CD4-positive, CD25-positive, alpha-beta regulatory T cell (primary cell): ENCODE measurements at places on chromosomes 2 and 18.

- DNase-seq, result no peak
- H3K4me3 ChIP-seq, result no peak overlapping the region
- no peaks in the 10 kb centered on the region for H3K27me3 ChIP-seq
- no peak overlapping the region for H3K27ac ChIP-seq
Observed at GRCh38 chr18:79899609-79900445, 51.6 kb downstream of the SLC66A2 start.

DNA sequence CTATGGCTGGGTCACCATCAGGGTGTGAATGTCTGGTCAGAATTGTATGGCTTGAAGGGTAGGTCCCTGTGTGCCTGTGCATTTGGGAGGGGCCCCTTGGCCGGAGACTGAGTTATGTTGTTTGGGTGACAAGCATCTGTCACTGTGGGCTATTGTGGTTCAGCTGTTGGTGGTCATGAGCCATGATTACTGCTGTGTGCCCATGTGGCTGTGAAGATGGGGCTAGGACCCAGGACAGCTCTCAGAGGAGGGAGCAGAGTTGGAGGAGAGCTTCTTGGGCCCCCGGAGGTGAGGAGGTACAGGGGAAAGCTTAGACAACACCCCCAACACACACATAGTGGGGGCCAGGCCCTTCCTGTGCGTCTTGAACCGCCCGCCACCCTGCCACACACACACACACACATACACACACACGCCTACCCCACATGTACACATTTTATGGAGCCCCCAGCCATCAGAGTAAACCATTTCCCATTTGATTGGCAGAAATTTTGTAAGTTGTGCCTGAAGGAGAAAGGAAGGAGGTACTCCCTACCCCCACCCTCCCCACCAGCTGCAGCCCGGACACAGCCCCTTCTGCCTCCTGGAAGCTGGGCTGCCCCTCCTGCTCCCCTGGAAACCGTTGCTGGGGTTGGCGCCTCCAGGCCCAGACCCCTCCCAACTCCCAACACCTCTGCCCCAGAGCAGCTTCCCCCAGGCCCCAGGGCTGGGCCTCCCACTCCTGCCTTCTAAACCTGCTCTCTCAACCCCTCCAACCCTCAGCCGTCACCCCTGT is 2.0 kb downstream of the GAREM2 start:
- H3K27ac ChIP-seq, result no peak overlapping the region
- no peak overlapping the region for H3K4me3 ChIP-seq
- no peak for DNase-seq
- H3K36me3 ChIP-seq, result no peaks in the 10 kb centered on the region
- H3K27me3 ChIP-seq, result peaks cover 12% of the 10 kb centered on the region

- no peaks in the 10 kb centered on the region for H3K36me3 ChIP-seq
- DNase-seq, result no peak
- no peak overlapping the region for H3K27ac ChIP-seq
- H3K4me3 ChIP-seq, result no peak overlapping the region
- no peaks in the 10 kb centered on the region for H3K4me1 ChIP-seq
- peaks cover 8% of the 10 kb centered on the region for H3K27me3 ChIP-seq
Observed at GRCh38 chr18:49531678-49532153, 30.1 kb upstream of the LIPG start.

DNA sequence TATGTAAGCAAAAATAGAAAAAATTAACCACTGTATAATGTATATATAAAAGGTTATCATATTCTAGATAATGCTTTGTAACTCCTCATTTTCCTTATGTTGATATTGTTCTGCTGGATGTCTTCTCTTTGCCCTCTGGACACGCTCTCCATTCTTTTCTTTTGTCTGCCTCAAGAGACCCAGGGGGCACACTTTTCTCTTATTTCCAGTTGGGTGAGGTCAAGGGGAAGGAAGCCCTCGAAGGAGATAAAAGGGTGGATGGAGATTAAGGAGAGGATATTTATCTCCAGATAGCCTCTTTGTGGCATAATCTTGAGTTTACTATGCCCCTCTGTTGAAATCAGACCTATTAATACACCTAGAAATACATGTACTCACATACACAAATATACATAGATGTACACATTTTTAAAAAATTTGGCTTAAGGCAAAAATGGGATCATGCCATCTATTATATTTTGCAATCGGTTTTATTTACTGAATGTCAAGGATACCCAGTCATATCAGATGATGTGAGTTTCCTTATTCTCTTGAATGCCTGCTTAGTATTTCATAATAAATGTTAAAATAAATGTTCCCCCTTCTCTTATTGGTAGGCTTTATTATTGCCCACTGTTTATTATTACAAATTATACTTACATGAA is 65.3 kb downstream of the LCLAT1 start:
- no peaks in the 10 kb centered on the region for H3K27me3 ChIP-seq
- no peak for DNase-seq
- H3K4me1 ChIP-seq, result no peaks in the 10 kb centered on the region
- no peaks in the 10 kb centered on the region for H3K36me3 ChIP-seq

DNA sequence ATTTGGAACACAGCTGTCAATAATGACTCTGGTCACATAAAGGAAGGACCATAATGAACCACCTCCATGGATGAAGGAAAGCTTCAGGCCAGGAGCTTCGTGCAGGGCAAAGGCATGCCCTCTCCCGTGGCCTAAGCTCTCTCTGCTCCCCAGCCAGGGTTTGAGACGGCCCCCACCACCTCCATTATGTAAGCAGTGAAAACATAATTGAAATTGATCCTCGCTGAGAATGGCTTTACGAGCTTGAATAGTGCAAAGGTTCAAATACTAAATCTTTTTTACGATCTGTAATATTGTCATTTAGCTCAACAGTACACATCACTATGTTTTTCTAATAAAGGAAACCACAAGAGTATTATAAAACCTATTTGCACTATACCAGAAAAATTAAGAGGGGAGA is 5.2 kb upstream of the EDAR start:
- peaks cover under 1% of the 10 kb centered on the region for H3K4me1 ChIP-seq
- H3K27me3 ChIP-seq, result no peaks in the 10 kb centered on the region
- no peaks in the 10 kb centered on the region for H3K36me3 ChIP-seq
- DNase-seq, result no peak
- no peak overlapping the region for H3K4me3 ChIP-seq
- H3K27ac ChIP-seq, result no peak overlapping the region

- no peak overlapping the region for H3K4me3 ChIP-seq
- no peaks in the 10 kb centered on the region for H3K4me1 ChIP-seq
- H3K27ac ChIP-seq, result no peak overlapping the region
Observed at GRCh38 chr2:107589079-107589491, 237.6 kb upstream of the RGPD4 start.

GRCh38 chr2:227626580-227627151 is 9.4 kb downstream of the SCYGR4 start:
- H3K27ac ChIP-seq, result no peak overlapping the region
- H3K27me3 ChIP-seq, result peaks cover 10% of the 10 kb centered on the region
- H3K36me3 ChIP-seq, result no peaks in the 10 kb centered on the region
- no peaks in the 10 kb centered on the region for H3K4me1 ChIP-seq

DNA sequence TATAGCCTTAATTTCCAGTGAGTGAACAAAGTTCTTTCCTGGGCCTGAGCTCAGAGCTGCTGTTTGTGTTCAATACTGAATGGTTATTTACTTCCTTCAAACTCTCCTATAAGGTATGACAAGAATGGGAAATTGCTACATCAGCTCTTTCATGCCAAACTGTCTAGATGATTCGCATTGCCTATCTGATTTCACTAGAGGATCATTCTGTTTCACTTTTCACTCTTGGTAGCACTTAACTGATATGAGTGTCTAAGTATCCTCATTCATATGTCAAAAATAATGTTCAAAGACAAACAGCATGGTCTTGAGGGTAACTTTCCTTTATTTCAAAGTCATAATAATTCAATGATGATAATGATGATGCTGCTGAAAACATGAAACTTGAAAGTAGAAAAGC is 32.9 kb upstream of the SCG2 start:
- peaks cover 1% of the 10 kb centered on the region for H3K27me3 ChIP-seq
- no peak for DNase-seq

GRCh38 chr2:203649176-203649814 is 57.1 kb upstream of the CD28 start:
- H3K4me3 ChIP-seq, result no peak overlapping the region
- no peak overlapping the region for H3K27ac ChIP-seq
- DNase-seq, result no peak
- no peaks in the 10 kb centered on the region for H3K4me1 ChIP-seq
- no peaks in the 10 kb centered on the region for H3K36me3 ChIP-seq

DNA sequence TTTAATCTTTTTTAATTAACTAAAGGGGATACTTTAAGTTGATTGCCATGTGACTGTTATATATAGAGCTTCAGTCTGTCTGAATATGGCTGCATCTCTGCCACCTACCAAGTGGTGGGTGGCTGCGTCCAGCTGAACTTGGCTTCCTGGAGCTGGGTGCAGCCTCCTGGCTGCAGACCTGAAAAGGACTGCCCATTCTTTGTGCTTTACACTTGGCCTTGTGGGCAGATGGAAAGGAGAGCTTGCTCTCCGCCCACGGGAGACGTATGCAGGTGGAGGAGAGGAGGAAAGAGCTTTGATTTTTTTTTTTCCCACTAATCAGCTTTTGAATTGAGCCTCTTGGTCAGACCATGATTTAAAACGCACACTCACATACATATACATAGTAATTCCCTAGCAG is 34.7 kb downstream of the NCK2 start:
- H3K36me3 ChIP-seq, result peaks cover 20% of the 10 kb centered on the region
- peak overlapping the region; percentile 54 for H3K4me3 ChIP-seq
- H3K27me3 ChIP-seq, result no peaks in the 10 kb centered on the region
- peaks cover 99% of the 10 kb centered on the region for H3K4me1 ChIP-seq
- DNase-seq, result no peak
- H3K27ac ChIP-seq, result peak overlapping the region; percentile 52

GRCh38 chr2:33015421-33016142 is 68.8 kb downstream of the LTBP1 start:
- no peaks in the 10 kb centered on the region for H3K4me1 ChIP-seq
- no peak overlapping the region for H3K27ac ChIP-seq
- no peak for DNase-seq
- H3K4me3 ChIP-seq, result no peak overlapping the region
- H3K36me3 ChIP-seq, result no peaks in the 10 kb centered on the region

DNA sequence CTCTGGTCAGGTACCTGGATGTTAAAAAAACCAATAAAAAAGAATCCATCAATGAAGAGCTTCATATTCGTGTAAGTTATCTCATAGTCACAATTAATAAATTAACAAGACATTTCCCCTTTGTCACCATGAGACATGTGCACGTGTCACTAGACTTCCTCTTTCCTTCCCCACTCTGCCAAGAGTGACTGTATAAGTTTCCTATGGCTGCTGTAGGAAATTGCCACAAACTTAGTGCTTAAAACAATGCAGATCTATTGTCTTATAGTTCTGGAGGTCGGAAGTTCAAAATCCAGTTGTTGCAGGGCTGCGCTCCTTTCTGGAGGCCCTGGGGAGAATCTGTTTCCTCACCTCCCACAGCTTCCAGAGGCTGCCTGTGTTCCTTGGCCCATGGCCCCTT is 35.8 kb downstream of the SLC9A4 start:
- H3K4me1 ChIP-seq, result no peaks in the 10 kb centered on the region
- no peak overlapping the region for H3K27ac ChIP-seq
- H3K4me3 ChIP-seq, result no peak overlapping the region
- DNase-seq, result no peak
- no peaks in the 10 kb centered on the region for H3K36me3 ChIP-seq

GRCh38 chr2:43729491-43730174 is 44.2 kb upstream of the DYNC2LI1 start:
- no peak overlapping the region for H3K27ac ChIP-seq
- H3K4me3 ChIP-seq, result no peak overlapping the region
- H3K36me3 ChIP-seq, result no peaks in the 10 kb centered on the region
- H3K4me1 ChIP-seq, result no peaks in the 10 kb centered on the region

DNA sequence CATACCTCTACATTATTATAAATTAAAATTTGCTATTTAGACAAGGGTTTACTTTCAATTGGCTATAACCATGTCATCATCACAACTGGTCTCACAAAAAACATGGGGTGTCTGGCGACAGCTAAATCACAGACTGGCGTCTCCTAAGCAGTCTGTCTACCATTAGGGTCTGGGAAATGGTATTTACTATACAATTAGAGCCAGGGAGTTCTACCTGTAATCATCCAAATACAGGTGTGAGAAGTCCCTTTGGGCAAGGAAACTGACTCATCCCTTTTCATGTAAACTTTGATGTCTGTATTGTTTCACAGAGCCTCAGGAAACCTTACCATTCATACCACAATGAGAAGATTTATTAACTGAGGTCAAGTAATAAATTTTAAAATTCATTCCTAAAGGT is 126.7 kb downstream of the OLA1 start:
- no peak overlapping the region for H3K27ac ChIP-seq
- H3K36me3 ChIP-seq, result peaks cover 3% of the 10 kb centered on the region
- DNase-seq, result no peak

DNA sequence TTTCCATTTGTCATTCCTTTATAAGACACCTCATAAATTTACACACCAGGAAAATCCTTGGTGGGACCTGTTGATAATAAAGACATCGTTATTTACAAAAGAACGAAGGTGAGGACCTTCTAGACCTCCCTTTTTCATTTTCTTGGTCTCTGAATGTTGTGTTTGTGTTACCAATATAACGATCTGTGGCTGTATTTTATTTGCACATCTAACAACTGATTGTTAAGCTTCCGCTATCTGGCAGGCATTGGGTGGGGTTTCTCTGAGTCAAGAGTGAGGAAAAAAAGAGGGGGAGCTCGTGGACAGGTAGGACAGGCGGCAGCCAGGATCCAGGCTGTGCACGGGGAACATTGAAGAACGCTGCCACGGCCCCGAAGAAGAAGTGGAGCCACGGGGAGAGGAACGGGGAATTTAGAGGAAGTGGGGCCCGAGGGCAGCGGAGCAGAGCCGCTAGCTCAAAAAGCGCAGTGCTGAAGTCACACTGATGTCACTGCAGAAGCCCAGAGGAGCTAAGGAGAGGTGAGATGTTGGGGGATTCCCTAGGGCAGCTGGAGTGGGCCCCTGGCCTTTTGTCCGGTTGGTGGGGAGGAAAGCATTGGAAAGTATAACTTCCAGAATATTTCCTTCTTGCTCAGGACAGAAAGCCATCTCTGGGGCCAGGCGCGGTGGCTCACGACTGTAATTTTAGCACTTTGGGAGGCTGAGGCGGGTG is 20.9 kb upstream of the DNMT3A start:
- peak overlapping the region; percentile 85 for H3K27ac ChIP-seq
- no peaks in the 10 kb centered on the region for H3K27me3 ChIP-seq
- peak overlapping the region; percentile 99 for H3K4me3 ChIP-seq
- H3K4me1 ChIP-seq, result peaks cover 27% of the 10 kb centered on the region
- DNase-seq, result peak; percentile 81

DNA sequence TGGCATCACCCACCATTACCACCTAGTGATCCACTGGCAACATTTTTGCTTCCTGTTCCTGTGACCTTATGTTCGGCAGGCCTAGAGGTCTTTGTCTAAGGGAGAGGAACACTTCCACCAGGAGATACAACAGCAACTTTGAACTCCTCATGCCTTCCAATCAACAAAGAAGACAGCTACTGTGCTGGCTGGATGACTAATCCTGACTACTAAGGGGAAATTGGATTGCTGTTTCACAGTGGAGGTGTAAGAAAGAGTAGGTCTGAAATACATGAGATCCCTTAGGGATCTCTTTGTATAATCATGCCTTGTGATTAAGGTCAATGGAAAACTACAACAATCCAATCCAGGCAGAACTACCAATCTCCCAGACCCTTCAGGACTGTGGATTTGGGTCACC is 45.2 kb downstream of the EIF2AK3 start:
- no peak overlapping the region for H3K27ac ChIP-seq
- peaks cover 55% of the 10 kb centered on the region for H3K36me3 ChIP-seq
- no peak overlapping the region for H3K4me3 ChIP-seq
- H3K27me3 ChIP-seq, result no peaks in the 10 kb centered on the region
